AML-193 (cell line): ENCODE measurements at places on chromosomes 3 and 15.

DNA sequence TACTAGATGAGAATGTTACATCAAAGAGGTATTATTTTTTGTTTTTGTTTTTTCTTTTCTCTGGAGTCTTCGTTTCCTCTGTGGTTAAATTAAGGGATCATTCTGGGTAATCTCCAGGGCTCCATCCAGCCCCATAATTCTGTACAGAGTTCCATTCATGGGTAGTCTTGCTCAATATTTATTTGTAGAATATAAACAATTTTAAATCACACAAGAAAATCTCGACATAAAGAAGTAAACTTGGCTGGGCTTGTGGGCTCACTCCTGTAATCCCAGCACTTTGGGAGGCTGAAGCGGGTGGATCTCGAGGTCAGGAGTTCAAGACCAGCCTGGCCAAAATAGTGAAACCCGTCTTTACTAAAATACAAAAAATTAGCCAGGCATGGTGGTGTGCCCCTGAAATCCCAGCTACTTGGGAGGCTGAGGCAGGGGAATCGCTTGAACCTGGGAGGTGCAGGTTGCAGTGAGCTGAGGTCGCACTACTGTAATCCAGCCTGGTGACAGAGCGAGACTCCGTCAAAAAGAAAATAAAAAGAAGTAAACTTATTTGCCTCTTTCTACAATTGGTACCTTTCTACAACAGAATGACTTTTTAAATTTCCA, 166.8 kb upstream of the TGFBR2 start:
- DNase-seq, result no peak

GRCh38 chr15:29736012-29736743, 86.1 kb downstream of the TJP1 start:
- no peak for DNase-seq

DNA sequence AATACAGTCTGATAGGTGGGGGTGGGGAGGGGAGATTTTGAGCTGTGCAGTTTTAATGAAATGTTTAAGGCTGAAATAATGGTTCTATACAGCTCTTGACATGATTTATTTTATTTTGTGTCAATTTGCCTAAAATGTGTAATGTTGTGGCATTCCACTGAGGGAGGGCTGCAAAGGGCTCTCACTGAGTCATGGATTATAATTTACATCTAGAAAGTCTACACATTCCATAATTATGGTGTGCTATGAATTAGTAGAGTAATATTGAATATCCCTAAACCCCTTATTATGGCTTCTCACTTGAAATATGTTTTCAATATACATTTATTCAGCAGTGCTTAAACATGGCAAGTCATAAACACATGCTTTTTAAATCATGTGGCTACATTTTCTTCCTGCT, 103.9 kb downstream of the RARB start:
- no peak for DNase-seq

- no peak for DNase-seq
Measured at GRCh38 chr3:23271876-23272741, 69.0 kb downstream of the UBE2E2 start.

DNA sequence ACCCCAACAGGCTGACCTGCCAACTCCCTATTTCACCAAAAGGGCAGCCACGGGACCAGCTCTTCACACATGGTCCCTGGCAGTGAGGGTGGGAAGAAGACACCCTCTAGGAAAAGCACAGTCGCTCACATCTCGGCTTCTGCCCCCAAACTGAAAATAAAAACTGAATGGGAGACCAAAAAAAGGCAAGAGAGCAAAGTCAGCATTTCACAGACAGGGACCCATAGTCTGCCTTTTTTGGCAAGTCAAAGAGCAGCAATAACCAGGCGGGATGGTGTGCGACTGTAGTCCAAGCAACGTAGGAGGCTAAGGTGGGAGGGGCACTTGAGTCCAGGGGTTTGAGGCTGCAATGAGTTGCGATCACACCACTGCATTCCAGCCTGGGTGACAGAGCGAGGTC, 154.1 kb downstream of the ADAMTS17 start:
- no peak for DNase-seq
